ENCODE measurements at places on chromosomes 2 and 18. TPM values are rescaled to one million over a fixed set of nuclear protein-coding genes. Genes with fewer than 3 reads are reported as not detected.
A peak's percentile ranks its signal among the peaks of the same experiment; 100 is the strongest.

The GAREM2 gene
- total RNA-seq: 5.6 TPM

The ESPNL gene
- 0.35 TPM for total RNA-seq

GRCh38 chr2:3154700-3155099, 222.9 kb downstream of the EIPR1 start:
- DNase-seq: no peak

GRCh38 chr2:118971245-118972122, 29.5 kb downstream of the MARCO start:
- DNase-seq: no peak

The SFTPB gene
- total RNA-seq: not detected

- DNase-seq: no peak
Observed at GRCh38 chr2:199851883-199852282, 891 bp upstream of the FTCDNL1 start.

GRCh38 chr2:156852210-156852609, 405.3 kb upstream of the GALNT5 start:
- DNase-seq: no peak

DNA sequence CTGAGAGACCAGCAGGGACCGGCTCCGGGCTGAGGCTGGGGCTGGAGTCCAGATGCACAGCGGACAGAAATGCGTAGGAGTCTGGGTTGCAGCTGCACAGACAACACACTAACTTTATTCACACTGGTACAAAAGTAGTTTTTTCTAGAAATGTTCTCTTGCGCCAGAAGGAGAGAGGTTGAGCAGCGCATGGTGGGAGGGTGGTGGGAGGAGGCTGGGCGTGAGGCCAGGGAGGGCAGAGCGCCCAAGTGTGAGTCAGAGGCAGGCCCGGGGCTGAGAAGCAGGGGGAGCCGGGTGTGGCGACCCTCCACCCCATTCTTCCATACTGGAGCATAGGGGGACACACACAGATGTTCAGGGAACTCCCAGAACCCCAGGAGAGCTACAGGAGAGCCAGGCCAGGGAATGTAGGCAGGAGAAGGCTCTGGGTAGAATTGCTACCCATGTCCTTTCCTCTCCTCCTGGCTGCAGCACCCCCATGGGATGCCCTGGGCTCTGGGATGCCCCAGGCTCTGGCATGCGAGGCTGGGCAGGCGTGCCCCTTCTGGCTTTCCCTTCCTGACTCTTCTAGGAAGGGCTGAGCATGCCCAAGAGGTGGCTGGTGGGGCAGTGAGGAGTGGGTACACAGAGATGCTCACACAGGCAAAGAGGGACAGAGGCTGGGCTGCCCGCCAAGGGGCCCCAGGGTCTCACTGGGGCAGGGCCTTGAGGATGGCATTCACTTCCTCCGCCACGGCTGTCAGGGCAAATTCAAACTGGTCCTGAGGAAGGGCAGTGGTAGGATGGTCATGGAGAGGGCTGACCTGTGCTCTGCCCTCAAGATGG, 10.6 kb downstream of the DNAJB2 start:
- DNase-seq: peak; percentile 49

GRCh38 chr18:32582455-32582854, 111.8 kb upstream of the GAREM1 start:
- DNase-seq: no peak

The LRATD1 gene
- total RNA-seq: 6.6 TPM

- no peak for DNase-seq
Observed at GRCh38 chr18:60873708-60874107, 459.5 kb upstream of the CDH20 start.

- DNase-seq: no peak
Observed at GRCh38 chr2:241547781-241548450, 10.6 kb upstream of the BOK start.

DNA sequence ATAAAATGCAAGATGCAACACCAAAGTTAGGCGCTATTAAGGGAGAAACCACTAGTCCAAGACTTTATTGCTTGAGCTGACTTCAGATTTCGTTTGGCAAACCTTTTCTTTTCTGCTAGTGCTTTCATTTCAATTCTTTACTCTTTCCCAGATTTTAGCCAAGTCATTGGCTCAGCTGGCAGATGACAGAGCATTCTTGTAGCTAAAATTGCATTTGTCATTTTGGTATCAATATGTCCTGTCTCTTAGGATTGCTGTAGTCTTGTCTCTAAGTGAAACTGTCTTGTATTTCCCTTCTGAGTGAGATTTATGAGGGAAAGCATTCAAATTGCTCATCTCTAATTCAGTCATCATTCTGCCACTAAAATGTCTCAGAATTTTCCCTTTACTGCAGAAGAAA, 335.1 kb downstream of the METTL4 start:
- DNase-seq: no peak

DNA sequence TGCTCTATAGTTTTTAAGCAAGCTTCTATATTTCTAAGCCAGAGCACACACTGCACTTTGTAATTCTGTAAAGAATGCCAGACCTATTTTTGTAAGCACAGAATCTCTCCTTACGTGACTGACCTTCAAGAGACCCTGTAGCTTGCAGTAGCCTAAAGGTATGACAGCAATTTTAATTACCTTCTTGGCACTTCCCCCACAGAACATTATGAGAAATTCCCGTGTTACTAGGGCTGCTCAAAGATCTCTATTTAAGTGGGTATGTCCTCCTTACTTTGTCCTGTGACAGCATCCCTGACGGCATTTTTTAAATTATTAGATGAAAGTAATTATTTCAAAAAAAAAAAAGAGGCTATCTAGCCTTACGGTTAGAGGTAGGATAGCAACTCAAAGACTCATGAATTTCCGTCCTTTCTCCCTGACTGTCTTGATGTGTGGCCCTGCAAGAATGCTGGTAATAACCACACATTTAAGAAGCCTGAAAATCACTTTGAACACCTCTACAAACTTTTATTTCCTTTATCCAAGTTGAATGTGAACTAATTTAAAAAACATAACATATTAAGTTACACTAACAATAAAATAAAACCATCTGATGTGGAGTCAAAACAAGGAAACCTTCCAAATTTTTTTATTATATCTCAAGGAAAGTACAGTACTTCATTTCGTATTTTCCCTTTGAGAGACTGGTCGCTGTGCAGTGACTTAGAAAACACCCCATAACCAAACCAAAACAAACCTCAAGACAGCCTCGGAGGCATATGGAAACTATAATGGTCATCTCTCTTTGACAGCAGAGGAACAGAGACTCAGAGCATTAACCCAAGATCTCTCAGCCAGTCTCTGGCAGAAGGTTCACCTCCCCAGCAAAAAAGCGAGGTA, 54.9 kb downstream of the THUMPD2 start:
- DNase-seq: no peak

- DNase-seq: no peak
Observed at GRCh38 chr2:31151501-31151900, 13.3 kb upstream of the GALNT14 start.

- no peak for DNase-seq
Observed at GRCh38 chr2:130846686-130847375, 10.1 kb downstream of the ARHGEF4 start.

The CD8A gene
- total RNA-seq: 4.4 TPM

DNA sequence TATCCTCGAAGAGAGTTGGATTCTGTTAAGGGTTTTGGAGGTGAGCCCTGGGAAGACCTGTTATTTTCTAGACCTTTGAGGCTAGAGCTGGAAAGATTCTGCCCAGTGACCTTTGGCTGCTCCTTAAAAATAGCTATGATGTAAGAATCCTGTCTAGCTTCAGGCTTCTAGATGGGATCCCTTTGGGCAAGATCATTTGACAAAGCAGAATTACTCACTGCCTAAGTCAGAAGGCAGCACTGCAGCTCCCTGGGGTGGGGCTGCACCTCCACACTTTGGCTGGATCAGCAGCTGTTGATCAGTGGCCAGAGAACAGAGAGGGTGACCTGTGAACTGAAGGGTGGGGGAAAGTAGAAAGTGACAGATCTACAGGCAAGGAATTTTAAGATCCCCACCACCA, 103.8 kb downstream of the ASAP2 start:
- DNase-seq: no peak

GRCh38 chr18:28916456-28916855, 739.5 kb upstream of the CDH2 start:
- no peak for DNase-seq

GRCh38 chr2:126921066-126921465, 22.4 kb downstream of the TEX51 start:
- DNase-seq: no peak

DNA sequence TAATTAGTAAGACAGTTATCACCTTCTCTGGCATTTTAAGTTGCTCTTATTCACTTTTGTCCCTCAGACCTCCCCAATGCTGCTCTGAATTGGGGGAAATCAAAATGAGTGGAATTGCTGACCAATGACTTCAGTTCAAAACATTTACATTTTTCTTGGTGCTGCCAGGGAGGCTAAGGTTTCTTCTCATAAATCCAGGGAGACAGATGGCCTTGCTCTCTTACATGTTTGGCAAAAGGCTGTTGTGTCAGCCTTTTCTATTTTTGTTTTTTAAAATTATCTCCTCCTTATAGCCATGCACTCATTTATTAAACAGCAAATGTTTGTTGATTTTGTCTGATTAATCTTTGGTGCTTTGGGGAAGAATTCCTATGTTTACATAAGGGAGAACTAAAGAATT, 82.0 kb downstream of the GALNT13 start:
- no peak for DNase-seq

The POMC gene
- total RNA-seq: 5.7 TPM

- DNase-seq: no peak
Observed at GRCh38 chr2:29239209-29239960, 124.2 kb downstream of the CLIP4 start.

GRCh38 chr2:85598594-85599340, 3.2 kb downstream of the RNF181 start:
- DNase-seq: no peak

- DNase-seq: no peak
Observed at GRCh38 chr2:23698721-23699579, 228.0 kb downstream of the ATAD2B start.

The NGEF gene
- 3.6 TPM for total RNA-seq

DNA sequence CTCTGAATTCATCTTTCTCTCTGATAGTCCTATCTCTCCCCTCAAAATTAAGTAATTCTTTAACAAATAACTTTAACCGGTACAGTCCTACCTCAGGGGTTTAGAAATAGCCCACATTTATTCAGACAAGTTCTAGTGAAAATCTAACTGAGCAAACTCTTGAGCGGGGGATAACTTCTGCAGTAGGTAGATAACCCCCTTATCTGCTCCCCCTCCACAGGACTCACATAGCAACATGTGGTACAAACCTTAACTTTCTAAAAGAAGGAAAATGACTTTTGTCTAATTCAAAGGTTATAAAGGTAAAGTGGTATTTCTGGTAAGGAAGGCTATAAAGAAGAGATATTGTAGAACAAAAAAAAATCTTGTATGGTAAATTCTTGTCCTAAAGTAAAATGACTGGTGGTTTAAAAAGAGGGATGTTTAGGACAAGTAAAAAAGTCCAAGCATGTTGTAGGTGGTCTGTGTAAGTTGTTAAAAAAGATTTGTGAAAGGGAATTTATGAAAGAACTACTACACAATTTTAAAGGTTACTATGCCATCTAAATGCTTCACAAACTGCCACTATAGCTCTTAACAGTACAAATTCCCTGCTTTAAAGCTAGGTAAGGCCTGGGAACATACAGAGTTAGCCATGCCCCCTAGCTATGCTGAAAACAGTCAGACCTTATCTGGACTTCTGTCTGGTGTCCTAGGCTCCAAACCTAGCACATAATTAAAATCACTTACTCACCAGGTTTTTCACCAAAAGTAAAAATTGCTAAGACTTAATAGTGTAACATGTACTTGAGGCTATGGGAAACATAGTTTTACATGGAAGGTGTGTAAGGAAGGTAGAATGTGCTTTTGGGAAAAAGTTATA, 8.1 kb upstream of the RPIA start:
- no peak for DNase-seq

DNA sequence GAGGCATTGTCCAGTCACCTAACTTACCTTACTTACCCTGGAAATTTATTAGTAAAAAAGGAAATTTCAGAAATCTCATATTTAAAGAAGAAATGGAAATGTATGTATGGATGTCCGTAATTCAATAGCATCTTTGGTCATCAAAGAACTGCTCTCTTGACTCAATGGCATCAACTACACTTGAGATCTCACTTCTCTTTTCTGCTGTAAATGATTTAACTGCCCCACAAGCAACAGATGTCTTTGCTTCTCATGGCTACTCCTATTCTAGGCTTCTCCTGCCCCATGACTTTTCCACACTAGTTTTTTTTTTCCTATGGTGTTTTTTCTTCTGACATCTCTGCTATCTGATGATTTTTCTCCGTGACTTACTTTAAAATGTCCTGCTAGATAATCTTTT, 34.0 kb upstream of the ERMN start:
- DNase-seq: no peak

- DNase-seq: no peak
Observed at GRCh38 chr2:44952143-44952805, 10.8 kb downstream of the SIX3 start.

Measured in thoracic aorta (tissue), 2 donors.